ENCODE measurements at places on chromosomes 7 and 10. TPM values are rescaled to one million over a fixed set of nuclear protein-coding genes. Genes with fewer than 3 reads are reported as not detected.

The SORBS1 gene
- 1.5 TPM for total RNA-seq

The MACC1 gene
- total RNA-seq: 0.06 TPM

The CD36 gene
- total RNA-seq: 0.13 TPM

The SFRP4 gene
- 35.0 TPM for total RNA-seq

The ABCA13 gene
- under 0.01 TPM for total RNA-seq

The PCLO gene
- total RNA-seq: under 0.01 TPM

The CYTH3 gene
- 28.8 TPM for total RNA-seq

The LRRD1 gene
- 0.12 TPM for total RNA-seq

The SFRP5 gene
- not detected for total RNA-seq

The SPDYE8 gene
- total RNA-seq: not detected

The SFTPA2 gene
- not detected for total RNA-seq

The PTPRE gene
- total RNA-seq: 1.7 TPM

The ACBD7 gene
- total RNA-seq: 4.8 TPM

The TMEM140 gene
- 18.8 TPM for total RNA-seq
